ENCODE measurements at places on chromosomes 6 and 20. TPM values are rescaled to one million over a fixed set of nuclear protein-coding genes. Genes with fewer than 3 reads are reported as not detected.

DNA sequence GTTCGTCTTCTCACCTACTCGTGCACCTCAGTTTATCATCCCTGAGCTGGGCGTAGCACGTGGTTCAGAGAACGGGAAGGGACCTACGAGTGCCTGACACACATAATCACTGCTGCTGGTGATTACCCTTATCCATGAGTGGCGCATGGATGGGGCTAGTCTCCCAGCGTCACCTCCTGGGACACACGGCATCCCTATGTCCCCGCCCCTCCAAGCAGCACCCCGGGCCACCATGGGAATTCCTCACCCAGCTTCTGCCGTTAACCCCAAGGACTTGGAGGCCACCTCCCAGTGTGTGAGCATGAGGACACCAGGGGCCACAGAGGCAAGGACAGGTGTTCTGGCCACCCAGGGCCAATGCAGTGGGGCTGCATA is 9.8 kb downstream of the CHRNA4 start:
- no peak for DNase-seq
- no peaks in the 10 kb centered on the region for H3K4me1 ChIP-seq
- H3K27me3 ChIP-seq, result peaks cover 6% of the 10 kb centered on the region
- no peak overlapping the region for H3K4me3 ChIP-seq

DNA sequence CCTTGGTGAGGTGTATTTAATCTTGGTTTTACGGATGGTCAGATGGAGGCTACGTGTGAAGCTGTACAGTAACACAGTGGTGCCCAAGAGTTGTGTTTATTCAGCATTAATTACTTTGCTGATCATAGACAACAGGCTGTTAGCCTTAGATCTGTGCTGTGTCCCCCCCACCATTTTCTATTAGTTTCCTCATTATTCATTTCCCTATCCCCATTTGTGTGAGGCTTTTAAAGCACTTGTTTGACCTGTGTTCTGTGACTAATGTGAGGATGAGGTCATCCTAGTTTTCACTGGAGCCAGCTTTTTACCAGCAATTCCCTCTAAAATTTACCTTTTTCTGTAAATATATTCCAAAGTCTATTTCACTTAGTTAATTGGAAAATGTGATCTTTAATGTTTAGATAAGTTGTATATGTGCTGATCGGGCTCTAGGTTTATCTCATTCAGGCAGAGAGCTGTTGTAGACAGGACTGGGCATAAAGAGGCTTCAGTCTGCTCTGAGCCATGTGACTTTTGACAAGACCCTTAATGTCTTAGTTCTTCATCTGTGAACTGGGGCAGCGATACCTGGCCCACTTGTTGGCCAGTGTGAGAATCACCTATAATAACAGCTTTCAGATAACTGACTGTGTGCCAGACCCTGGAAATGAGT is 8.4 kb downstream of the MAPRE1 start:
- peaks cover 15% of the 10 kb centered on the region for H3K4me1 ChIP-seq
- no peaks in the 10 kb centered on the region for H3K27me3 ChIP-seq
- H3K4me3 ChIP-seq, result no peak overlapping the region
- H3K27ac ChIP-seq, result no peak overlapping the region

DNA sequence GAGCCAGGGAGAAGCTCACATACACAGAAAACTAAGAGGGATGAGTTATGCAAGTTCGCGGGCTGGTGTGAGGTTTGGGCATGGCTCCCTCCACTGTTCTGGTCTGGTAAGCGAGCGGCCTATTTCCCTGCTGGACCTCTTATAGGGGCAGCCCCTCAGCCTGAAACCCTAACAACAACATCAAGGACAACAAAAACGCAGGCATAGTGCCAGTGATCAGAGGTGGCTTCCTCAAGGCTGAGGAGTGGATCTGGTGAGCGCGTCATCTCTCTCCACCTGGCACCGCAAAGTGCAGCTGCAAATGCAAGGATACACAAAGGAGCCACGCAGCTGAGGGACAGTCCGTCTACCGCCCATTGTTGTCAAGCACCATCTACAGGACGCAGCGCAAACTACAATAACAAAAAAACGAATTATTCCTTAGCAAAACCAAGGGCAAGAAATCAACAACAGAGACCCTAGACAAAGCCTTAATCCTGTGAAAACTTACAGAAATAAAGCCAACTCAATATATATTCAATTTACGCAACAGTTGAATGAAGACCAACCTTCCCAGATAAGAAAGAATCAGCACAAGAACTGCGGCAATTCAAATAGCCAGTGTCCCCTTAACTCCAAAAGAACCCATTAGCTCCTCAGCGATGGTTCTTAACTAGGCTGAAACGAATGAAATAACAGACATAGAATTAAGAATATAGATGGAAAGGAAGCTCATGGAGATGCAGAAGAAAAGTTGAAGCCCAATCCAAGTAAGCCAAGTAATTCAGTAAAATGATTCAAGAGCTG is 9.2 kb upstream of the DEFB110 start:
- no peak for DNase-seq
- no peaks in the 10 kb centered on the region for H3K4me1 ChIP-seq
- H3K4me3 ChIP-seq, result no peak overlapping the region

GRCh38 chr6:73798592-73798991 is 102.6 kb downstream of the CD109 start:
- DNase-seq, result peak; percentile 14
- no peaks in the 10 kb centered on the region for H3K27me3 ChIP-seq
- H3K36me3 ChIP-seq, result no peaks in the 10 kb centered on the region
- H3K4me3 ChIP-seq, result no peak overlapping the region

DNA sequence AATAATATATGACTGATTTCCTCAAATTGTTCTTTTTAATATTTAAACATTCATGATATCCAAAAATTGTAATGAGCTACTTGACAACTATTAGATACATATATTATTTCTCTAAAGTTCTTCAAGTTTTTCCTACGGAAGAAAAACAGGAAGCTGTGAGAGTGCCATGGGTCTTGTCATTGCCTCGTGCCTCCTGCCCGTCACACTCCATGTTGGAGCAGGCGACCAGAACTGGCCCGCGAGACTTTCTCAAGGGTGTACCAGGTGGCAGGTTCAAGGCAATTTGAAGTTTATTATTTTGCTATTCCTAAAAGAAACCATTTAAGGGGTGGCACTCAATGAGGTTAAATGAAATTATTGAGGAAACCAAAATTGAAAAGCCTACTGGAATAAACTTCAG is 337.2 kb downstream of the HACE1 start:
- H3K4me1 ChIP-seq, result peaks cover 19% of the 10 kb centered on the region
- DNase-seq, result no peak
- no peak overlapping the region for H3K27ac ChIP-seq
- peaks cover 9% of the 10 kb centered on the region for H3K27me3 ChIP-seq

DNA sequence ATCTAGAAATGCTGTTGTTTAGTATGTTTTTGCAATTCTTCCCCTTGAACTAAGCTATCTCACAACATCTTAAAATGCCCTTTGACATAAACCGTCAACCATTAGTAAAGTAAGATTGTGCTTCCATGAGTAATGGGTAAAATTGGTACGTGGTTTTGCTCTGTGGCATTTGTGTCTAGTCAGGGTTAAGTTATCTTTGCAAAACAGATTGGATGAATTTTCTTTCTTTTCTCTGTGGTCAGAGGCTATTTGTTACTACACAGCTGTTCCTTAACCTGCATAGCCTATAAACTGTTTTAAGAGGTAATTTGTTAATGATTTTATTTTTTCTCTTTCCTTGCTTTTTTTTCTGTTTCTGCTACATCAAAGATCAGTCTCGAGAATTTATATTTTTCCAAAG is 75.4 kb downstream of the RPP40 start:
- no peak for DNase-seq
- H3K4me3 ChIP-seq, result no peak overlapping the region
- no peak overlapping the region for H3K27ac ChIP-seq
- H3K27me3 ChIP-seq, result no peaks in the 10 kb centered on the region

- H3K27ac ChIP-seq, result no peak overlapping the region
- H3K4me1 ChIP-seq, result peaks cover 12% of the 10 kb centered on the region
- no peaks in the 10 kb centered on the region for H3K36me3 ChIP-seq
- H3K4me3 ChIP-seq, result no peak overlapping the region
- peaks cover 24% of the 10 kb centered on the region for H3K27me3 ChIP-seq
- no peak for DNase-seq
Observed at GRCh38 chr6:37429352-37429750, 3.7 kb upstream of the CMTR1 start.

Gene FBXL4
- 10.3 TPM for total RNA-seq

- H3K27ac ChIP-seq, result no peak overlapping the region
- no peak for DNase-seq
- H3K27me3 ChIP-seq, result no peaks in the 10 kb centered on the region
- no peak overlapping the region for H3K4me3 ChIP-seq
Observed at GRCh38 chr6:163501439-163501838, 86.9 kb downstream of the QKI start.
